ENCODE measurements at places on chromosomes 2 and 18. TPM values are rescaled to one million over a fixed set of nuclear protein-coding genes. Genes with fewer than 3 reads are reported as not detected.

GRCh38 chr2:20621366-20622295 is 29.3 kb downstream of the HS1BP3 start:
- H3K4me3 ChIP-seq = no peak overlapping the region
- DNase-seq = no peak
- peaks cover 8% of the 10 kb centered on the region for H3K36me3 ChIP-seq
- H3K4me1 ChIP-seq = no peaks in the 10 kb centered on the region
- no peaks in the 10 kb centered on the region for H3K27me3 ChIP-seq

DNA sequence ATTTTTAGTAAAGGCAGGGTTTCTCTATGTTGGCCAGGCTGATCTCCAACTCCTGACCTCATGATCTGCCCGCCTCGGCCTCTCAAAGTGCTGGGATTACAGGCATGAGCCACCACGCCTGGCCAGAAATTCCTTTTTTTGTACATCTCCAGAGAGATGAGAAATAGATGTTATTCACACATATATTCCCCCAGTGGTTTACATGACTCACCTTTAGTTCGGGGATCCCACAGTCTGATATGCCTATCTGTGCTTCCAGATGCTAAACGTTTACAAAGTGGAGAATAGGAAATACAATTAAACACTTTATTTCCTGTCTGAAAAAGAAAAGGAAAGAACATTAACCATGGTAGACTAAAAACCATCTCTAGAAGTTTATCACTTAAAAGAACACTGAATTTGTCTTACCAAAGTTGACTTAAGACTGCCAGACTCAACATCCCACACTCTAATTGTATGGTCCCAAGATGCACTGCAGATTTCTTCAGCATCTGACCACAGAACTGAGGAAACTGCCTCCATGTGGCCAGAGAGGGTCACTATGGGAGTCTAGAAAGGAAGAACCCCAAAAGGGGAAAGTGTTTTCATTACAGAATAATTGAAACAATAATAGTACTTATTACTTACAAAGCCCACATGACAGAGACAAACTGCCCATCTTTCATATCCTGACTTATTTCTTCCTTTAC is 12.6 kb upstream of the ICA1L start:
- H3K4me1 ChIP-seq = no peaks in the 10 kb centered on the region
- no peak overlapping the region for H3K4me3 ChIP-seq
- no peaks in the 10 kb centered on the region for H3K27me3 ChIP-seq
- no peak overlapping the region for H3K27ac ChIP-seq
- DNase-seq = no peak

- no peak overlapping the region for H3K4me3 ChIP-seq
- peaks cover 10% of the 10 kb centered on the region for H3K4me1 ChIP-seq
- DNase-seq = no peak
- H3K36me3 ChIP-seq = no peaks in the 10 kb centered on the region
Measured at GRCh38 chr2:162340822-162341221, 3.1 kb upstream of the GCA start.

DNA sequence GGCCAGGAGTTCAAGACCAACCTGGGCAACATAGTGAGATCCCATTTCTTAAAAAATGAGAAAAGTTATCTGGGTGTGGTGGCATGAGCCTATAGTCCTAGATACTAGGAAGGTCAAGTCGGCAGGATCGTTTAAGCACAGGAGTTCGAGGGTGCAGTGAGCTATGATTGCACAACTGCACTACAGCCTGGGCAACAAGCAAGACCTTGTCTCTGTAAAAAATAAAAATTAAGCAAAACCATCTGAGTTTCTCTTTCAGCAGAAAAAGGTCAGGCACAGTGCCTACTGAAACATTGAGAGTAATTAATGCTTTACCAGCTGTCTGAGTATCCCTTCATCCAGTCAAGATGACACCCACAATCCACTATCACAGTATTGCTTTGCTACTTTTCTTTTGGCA is 258.3 kb downstream of the MBD5 start:
- H3K4me3 ChIP-seq = no peak overlapping the region
- peaks cover 1% of the 10 kb centered on the region for H3K36me3 ChIP-seq
- H3K4me1 ChIP-seq = no peaks in the 10 kb centered on the region
- no peak for DNase-seq
- no peaks in the 10 kb centered on the region for H3K27me3 ChIP-seq

DNA sequence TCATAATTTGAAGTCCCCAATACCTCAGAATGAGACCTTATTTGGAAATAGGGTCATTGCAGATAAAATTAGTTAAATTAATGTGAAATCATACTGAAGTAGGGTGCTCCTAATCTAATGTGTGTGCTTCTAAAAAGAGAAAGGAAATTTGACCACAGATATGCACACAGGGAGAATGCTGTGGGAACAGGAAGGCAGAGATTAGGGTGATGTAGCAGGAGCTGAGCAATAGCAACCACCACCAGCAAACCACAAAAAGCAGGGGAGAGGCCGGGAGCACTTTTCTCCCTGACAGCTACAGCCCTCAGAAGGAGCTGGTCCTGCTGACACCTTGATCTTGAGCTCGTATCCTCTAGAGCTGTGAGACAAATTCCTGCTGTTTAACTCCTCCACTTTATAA is 24.6 kb upstream of the SCG2 start:
- H3K36me3 ChIP-seq = no peaks in the 10 kb centered on the region
- no peak for DNase-seq
- no peaks in the 10 kb centered on the region for H3K27me3 ChIP-seq
- no peak overlapping the region for H3K4me3 ChIP-seq
- H3K27ac ChIP-seq = no peak overlapping the region

GRCh38 chr18:5175378-5175777 is 21.7 kb downstream of the AKAIN1 start:
- no peak overlapping the region for H3K4me3 ChIP-seq
- H3K27ac ChIP-seq = no peak overlapping the region
- no peak for DNase-seq
- H3K4me1 ChIP-seq = no peaks in the 10 kb centered on the region
- no peaks in the 10 kb centered on the region for H3K36me3 ChIP-seq

- H3K27me3 ChIP-seq = no peaks in the 10 kb centered on the region
- DNase-seq = no peak
- H3K4me3 ChIP-seq = no peak overlapping the region
- H3K27ac ChIP-seq = no peak overlapping the region
- H3K36me3 ChIP-seq = peaks cover 15% of the 10 kb centered on the region
- peaks cover 4% of the 10 kb centered on the region for H3K4me1 ChIP-seq
Measured at GRCh38 chr18:22961156-22961555, 28.0 kb downstream of the RBBP8 start.

GRCh38 chr2:105933906-105934305 is 189.2 kb downstream of the NCK2 start:
- peaks cover 2% of the 10 kb centered on the region for H3K36me3 ChIP-seq
- DNase-seq = no peak
- H3K4me3 ChIP-seq = no peak overlapping the region
- no peaks in the 10 kb centered on the region for H3K27me3 ChIP-seq

GRCh38 chr2:240377366-240377765 is 58.1 kb upstream of the GPC1 start:
- H3K27ac ChIP-seq = no peak overlapping the region

The WDR75 gene
- total RNA-seq = 68.8 TPM

The C2orf72 gene
- 0.55 TPM for total RNA-seq

The CFAP65 gene
- total RNA-seq = not detected

The CTAGE1 gene
- not detected for total RNA-seq

Measured in activated CD4-positive, alpha-beta memory T cell treated with anti-CD3 and anti-CD28 coated beads for 36 hours (primary cell).